ENCODE measurements at places on chromosomes 3 and 15.
A peak's percentile ranks its signal among the peaks of the same experiment; 100 is the strongest.

DNA sequence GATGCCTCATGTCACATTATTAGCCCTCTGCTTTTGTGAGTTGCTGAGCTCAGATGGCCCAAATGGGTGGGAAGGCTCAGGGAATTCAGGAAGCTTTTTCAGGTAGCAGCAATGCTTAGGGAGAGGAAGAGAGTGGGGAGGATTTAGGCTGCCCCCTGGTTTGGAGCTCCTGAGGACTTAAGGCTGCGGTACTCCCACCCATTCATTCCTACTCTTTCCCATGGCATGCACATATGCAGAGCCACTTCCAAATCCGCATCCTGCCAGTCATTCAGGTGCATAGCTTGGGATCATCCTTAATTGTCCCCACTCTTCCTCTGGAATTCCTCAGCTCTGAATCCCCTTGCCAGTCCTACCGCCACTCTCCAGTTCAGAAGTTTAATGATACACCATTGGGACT, 343.1 kb upstream of the FRG2C start:
- DNase-seq, result no peak

DNA sequence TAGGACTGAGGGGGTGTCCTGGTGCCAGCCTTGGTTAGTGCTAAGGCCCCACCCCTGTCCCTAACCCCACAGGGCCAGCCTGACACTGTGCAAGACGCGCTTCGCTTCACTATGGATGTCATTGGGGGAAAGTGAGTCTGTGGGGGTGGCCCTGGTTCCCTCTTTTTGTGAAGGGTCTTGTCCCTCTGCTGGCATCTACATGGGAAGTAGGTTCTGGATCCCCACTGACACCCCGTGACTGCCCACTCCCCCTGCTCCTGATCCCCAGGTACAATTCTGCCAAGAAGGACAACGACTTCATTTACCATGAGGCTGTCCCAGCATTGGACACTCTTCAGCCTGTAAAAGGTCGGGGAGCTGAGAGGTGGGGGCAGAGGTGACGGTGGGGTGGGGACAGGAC, 26.4 kb downstream of the PTPN23 start:
- DNase-seq, result no peak

- no peak for DNase-seq
Observed at GRCh38 chr3:2931265-2931664, 178.9 kb downstream of the IL5RA start.

DNA sequence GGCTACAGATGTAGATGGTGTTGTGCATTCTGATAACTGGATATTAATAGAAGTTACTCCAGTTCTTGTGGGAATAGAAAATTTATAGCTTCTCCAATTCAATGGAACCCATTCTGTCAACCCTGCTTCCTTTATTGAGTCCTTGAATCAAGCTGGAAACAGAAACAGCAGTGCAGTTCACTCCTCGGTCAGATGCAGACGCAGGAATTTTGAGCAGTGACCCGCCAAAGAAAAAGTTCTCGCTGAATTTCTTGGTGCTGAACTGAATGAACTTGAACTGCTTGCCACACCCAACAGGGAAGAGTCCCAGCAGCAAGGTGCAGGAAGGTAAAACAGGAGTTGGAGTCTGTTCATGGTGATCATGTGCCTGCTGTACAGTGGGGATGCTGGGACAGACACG, 10.3 kb downstream of the HRH1 start:
- DNase-seq, result no peak

GRCh38 chr3:28700728-28701127, 352.1 kb upstream of the AZI2 start:
- no peak for DNase-seq

DNA sequence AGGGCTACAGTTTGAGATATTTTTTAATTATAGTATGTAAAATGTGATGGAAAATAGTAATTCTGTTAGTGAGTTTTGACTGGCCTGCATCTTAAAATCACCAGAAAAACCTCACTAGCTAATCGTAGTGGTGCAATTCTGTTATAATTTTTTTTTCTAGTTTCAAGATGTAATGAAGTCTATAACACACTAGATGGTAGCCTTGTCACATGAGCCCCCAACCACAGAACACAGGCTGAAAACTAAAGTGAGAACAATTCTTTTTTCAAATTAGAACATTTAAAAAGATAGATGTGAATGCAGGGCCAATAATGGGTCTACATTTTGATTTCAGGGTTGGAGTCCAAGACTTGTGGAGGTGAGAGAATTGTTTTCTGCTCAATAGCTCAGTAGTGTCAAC, 83.3 kb upstream of the KCNH8 start:
- no peak for DNase-seq

GRCh38 chr3:64097920-64098319, 74.6 kb upstream of the PSMD6 start:
- DNase-seq, result no peak

DNA sequence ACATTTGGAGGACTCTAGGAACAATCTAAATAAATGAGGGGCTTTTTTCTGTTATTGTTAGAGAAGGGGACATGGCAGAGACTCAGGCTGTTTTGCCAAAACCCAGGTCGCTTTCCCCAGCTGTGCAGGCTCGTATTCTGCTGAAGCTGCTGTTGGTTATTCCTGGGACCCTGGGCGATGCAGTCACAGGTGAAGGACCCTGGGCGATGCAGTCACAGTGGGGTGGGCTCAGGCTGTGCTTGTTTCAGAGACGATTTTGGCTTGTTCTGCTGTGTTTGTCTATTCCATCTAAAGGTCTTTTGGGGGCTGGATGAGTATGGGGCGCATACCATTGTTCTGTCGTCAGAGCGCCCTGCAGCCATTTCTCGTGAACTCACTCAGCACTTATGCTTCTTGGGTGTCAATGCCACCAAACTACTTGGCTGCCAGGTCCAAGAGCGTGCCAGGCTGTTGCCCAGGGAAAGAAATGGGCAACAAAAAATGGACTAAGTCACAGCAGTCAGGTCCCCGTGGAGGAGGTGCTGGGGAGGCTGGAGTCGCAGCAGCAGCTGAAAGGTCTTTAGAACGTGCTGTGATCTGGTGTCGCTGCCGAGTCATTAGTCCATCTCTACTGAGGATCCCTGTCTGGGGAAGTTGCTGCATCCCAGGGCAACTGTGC, 151.4 kb downstream of the CHDH start:
- DNase-seq, result no peak

GRCh38 chr3:18302517-18302916, 122.6 kb downstream of the SATB1 start:
- no peak for DNase-seq

GRCh38 chr3:73580343-73580742, 44.4 kb downstream of the PDZRN3 start:
- no peak for DNase-seq

GRCh38 chr3:149342413-149343380, 9.3 kb upstream of the TM4SF18 start:
- no peak for DNase-seq

- no peak for DNase-seq
Observed at GRCh38 chr3:151379083-151379734, 5.3 kb downstream of the P2RY12 start.

DNA sequence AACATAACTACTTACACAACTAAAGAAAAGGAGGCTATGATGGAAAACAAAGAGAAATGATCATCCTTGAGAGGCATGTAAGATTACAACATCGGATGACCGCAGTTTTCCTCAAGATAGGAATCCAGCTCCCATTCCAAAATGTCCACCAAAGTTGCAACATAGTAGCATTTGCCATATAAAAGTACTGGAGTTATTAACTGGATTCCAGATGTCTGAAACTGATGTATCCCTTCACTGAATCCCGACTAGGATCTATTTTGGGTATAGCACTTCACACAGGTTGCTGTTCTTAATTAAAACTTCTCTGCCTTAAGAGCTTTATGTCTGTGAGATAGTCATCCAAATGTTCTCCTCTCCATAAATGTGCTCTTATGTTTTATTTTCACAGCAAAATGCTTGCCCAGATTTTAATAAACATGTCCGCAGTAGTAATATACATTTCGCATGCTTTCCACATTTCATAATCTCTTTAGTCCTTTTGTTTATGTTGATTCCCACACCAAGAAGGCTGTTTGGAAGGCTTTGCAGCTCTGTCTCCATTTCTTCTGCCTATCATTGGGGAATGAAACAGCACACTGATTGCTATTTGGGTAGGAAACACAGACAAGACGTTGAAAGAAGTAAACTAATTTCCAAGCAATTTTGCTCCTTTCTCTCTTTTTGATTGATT, 716.5 kb upstream of the CFAP20DC start:
- DNase-seq, result peak; percentile 61

GRCh38 chr3:129366312-129366831, 62.1 kb downstream of the EFCAB12 start:
- DNase-seq, result no peak

GRCh38 chr15:58459045-58459444, 27.3 kb downstream of the LIPC start:
- no peak for DNase-seq

- no peak for DNase-seq
Observed at GRCh38 chr3:122533931-122534334, 19.2 kb upstream of the KPNA1 start.

DNA sequence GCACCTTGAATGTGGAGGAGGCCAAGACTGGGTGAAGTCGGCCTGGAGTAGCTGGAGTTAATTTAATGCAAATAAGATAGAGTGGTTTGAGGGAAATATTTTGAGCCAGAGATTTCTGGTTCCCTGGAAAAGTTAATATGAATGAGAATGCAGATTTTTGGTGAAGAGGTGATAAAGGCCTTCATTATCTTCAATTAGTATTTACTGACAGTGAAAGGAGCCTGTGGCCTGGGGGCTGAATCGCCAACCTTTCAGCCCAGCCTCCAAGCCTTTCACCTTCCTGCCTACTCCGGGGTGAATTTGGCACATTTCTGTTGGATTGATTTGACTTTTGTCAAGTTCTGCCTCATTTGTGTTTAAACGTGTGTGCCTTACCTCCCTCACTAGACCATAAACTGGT, 147.8 kb downstream of the SOX2 start:
- DNase-seq, result no peak

- DNase-seq, result no peak
Observed at GRCh38 chr3:10846657-10846975, 30.6 kb downstream of the SLC6A11 start.

- no peak for DNase-seq
Observed at GRCh38 chr3:120773932-120774331, 31.4 kb downstream of the GTF2E1 start.

- DNase-seq, result no peak
Observed at GRCh38 chr15:69578787-69579583, 126.4 kb downstream of the RPLP1 start.

DNA sequence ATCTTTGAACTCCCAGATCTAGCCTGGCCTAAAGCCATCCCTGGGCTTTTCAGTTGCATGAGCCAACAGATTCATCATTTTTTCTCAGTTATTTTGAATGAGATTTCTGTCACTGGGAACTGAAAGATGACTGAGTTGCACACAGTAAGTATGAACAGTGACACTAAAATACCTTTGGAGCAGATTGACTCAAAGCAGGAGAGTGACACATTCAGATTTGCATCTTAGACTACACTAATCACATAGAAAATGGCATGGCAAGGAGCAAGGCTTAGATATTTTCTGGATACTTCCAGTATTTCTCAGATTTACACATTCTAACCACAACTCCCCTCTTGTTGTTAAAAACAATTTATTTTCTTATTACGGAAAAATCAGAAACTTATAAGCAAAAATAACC, 32.8 kb downstream of the SEC62 start:
- DNase-seq, result no peak

- DNase-seq, result no peak
Observed at GRCh38 chr3:195853996-195854395, 42.3 kb upstream of the MUC4 start.

DNA sequence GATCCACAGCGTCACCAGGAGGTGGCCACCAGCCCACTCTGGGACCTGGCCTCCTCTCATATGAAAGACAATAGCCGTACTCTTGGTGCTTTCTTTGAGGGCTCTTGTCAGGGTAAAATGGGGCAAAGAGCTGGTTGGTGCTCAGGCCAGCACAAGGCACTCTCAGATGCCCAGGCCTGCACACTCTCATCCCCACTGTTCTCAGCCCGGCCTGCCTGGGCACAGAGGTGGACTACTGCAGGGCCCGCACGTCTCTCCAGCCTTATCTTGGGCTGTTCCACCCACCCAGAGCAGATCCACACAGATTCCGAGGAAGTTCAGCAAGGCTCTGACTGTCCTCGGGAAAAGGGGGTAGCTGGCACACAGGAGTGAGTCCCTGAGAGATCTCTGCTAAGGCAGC, 122.8 kb upstream of the PRR20G start:
- no peak for DNase-seq

- DNase-seq, result no peak
Observed at GRCh38 chr15:67146234-67146633, 80.8 kb downstream of the SMAD3 start.

GRCh38 chr15:83762367-83762766, 108.4 kb downstream of the ADAMTSL3 start:
- DNase-seq, result no peak

DNA sequence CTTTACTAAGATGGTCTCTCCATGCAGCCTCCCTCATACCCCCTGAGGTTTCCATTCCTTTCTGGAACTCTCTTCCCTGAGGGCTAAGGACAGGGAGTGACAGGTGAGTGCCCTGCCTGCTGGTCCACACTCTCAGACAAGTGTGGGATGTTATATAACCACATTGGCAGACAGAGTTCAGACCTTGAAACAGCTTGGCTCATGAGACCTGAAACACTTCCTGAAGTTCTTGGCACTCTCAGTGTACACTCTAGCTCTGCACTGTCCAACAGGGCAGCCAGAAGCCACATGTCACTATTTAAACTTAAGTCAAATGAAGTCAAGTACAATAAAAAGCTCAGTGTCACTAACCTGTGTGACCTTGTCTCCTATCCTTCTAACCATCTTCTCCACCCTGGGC, 188.5 kb downstream of the ZNF621 start:
- no peak for DNase-seq

Data from tibial nerve (tissue), 4 donors.